Mucosa of descending colon (tissue), 3 donors: ENCODE measurements at places on chromosomes 3 and 15.

GRCh38 chr3:158573714-158574113 lies 2.7 kb downstream of the MLF1 start:
- no peak for DNase-seq

- DNase-seq, result no peak
These were observed 96.6 kb downstream of the SLC9A9 start for GRCh38 chr3:143751643-143752178.

DNA sequence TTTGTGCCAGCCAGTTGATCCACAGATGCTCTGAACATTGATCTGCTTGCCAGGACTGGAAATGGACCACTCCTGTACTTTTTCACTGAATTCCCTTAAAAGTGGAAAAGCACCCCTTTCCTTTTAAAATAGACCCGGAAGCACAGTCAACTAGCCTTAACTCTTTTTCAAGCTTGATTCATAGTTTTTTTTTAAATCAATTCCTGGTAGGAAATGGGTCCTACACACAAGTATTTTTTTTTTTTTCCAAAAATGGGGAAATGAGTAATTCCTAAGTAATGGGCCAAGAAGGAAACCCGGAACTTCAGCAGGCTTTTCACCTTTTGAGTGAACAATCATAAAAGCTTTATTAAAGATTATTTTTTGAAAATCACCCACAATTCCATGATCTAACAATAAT lies 234.4 kb upstream of the ADAMTS9 start:
- DNase-seq, result no peak

DNA sequence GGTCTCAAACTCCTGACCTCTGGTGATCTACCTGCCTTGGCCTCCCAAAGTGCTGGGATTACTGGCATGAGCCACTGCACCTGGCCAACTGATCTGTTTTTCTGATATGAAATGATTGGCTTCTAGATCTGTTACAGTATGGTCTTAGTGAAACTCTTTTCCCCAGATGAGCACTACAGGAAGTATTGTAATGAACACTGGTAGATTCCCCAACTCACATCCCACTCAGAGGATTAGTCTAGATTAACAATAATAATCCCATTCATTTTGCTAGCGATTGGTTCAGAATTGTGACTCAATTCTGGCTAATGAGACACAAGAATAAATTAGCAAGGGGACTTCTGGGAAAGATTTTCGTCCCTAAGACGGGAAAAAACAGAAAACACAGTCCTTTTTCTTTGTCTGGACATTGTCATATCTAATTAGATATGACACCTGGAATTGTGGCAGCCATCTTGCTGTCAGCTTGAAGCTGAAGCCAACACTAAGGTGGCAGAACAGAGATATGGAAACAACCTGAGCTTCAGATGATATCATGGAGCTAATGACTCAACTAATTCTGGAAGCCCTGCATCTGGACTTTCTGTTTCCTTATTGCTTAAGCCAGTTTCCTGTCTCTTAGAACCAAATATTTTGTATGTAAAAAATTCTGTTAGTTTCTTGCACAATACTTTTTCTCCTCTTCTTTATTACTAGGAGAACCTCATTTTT lies 17.4 kb upstream of the NPTN start:
- DNase-seq, result no peak

DNA sequence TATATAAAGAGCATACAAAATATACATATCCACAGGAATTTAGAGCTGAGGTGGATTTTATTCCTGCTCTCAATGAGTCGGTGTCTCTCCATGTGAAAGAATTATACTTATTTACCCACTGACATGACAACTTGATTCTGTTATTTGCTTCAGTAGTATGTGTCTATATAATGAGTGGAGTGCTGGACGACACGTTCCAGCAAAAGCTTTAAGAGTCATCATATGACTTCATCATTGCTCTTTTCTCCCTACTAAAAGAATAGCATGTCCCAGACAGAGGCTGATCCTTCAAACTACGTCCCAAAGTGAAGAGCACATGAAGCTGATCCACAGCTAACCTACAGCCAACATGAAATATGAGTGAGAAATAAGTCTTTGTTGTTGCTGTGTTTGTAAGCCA lies 54.3 kb upstream of the GNB4 start:
- DNase-seq, result no peak

- DNase-seq, result no peak
These were observed 18.6 kb downstream of the MTHFS start for GRCh38 chr15:79878078-79878705.

GRCh38 chr3:78613421-78613879 lies 1154.3 kb downstream of the ROBO1 start:
- DNase-seq, result no peak
